Stimulated activated CD8-positive, alpha-beta memory T cell treated with anti-CD3 and anti-CD28 coated beads, Interleukin-2, amount 100 ng/mL, for 48 hours (primary cell): ENCODE measurements at places on chromosomes 7 and 10.

DNA sequence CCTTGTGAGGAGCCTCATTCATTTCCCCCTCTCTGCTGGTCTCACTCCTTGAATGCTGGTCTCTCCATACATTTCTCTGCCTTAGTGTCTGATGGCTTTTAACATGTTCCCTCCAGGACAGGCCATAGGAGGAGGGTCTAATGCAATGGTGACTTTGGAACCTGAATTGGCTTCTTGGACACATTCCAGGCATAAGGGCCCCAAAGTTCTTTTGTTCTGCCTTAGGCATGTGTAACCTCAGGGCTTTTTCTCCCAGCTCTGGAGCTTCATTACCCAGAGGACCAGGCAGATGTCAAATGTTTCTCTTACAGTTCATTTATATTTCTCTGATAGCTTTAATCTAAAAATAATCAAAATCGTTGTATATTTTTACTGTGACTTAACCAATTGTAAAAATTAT, 162.6 kb downstream of the SDK1 start:
- DNase-seq = no peak

DNA sequence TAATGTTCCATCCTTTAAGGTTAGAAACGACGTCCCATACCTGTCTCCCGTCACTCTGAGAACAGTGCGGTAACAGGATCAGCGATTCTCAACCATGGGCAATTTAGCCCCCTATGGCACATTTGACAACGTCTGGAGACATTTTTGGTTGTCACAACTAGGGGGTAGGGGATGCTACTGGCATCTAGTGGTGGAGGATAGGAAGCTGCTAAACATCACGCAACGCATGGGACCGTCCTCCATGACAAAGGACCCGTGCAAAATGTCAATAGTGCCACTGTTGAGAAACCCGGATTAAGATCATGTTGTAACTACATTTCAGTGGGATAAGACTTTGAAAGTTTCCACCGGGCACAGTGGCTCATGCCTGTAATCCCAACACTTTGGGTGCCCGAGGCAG, 5.0 kb upstream of the PAXIP1 start:
- DNase-seq = no peak

- no peak for DNase-seq
These were observed 127.8 kb downstream of the EMX2 start for GRCh38 chr10:117670116-117670904.

DNA sequence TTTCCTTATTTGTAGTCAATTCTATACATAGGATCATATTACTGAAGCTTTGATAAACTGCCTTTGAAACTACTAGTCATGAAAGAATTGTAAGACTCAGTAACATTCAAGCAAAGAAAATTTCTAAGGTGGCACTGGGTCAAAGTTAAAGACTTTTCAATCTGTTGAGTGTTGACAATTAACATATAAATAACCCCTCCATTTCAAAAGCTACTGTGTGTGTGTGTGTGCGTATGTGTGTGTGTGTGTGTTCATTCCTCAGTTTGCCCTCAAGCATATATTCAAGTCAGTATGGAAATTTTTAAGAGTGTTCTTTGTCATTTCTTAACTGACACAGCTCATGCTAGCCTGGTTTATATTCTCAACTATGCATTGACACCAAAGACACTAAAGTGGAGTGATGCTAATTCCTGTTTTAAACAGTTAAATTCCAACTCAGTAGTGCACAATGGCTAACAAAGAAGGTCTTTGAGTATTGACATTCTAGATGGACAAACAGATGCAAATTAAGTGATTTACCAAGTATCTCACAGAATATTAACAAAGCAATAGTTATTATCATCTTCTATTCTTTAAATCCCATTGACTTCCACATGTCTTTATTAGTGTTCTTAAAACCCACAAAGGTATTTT, 314.8 kb upstream of the GRM3 start:
- no peak for DNase-seq

DNA sequence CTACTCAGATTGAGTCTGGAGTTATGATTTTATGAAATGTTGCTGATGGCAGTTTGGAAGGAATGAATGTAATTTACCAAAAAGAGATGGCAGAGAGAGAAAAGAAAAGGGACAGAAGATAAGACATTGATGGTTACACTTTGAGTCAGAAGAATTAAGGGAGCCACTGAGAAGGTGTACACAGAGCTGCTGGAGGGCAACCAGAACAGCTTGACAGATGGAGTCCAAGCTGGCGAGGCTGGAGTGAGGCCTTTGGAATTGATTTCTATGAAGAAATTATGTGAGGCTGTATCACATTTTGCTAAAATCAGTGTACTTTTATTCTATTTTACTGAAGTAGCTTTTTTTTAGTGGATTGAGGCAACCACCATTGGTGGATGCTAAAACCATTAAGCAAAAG, 740.5 kb downstream of the REEP3 start:
- DNase-seq = no peak

DNA sequence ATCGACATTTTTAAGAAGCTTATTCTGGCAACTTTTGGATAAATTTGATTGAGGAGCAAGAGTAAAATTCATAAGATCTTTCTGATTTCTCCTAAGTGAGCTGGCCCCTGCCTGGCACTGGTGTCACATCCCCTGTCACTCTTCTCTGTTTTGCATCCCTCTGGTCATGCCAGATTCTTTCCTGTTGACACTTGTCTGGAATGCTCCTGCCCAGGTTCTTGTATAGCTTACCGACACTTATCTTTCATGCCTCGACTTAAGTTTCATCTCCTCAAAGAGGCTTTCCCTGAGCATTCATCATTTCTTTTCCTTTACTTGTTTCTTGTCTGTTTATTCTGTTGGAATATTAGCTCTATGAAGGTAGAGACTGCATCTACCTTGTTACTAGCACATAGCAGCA, 22.2 kb upstream of the AASS start:
- no peak for DNase-seq

DNA sequence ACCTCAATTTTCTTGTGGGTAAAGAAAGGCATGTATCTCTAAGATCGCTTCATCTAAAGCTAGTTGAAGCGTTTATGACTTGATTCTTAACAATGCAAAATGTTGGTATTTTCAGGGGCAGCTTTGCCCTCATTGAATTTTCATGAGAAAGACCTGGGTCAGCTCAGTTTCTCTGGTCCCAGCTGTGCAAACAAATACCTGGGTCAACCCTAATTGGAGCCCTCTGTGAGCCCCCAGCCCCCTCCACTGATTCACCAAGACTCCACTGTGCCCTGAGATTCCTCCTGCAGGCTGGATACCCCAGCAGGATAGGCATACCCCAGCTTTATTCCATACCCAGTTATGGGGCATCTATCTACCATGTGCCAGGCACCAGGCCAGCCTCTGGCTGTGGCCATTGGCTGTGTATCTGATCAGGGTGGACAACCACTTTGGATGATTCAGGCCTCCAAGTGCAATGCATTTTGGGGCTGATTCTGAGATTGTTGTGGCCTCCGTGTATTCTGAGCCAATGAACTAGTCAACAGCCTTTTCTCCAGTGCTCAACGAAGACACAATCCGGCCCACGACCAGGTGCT, 201.9 kb downstream of the MYOF start:
- DNase-seq = no peak

GRCh38 chr10:101063548-101064414, 2.0 kb downstream of the KAZALD1 start:
- DNase-seq = no peak

DNA sequence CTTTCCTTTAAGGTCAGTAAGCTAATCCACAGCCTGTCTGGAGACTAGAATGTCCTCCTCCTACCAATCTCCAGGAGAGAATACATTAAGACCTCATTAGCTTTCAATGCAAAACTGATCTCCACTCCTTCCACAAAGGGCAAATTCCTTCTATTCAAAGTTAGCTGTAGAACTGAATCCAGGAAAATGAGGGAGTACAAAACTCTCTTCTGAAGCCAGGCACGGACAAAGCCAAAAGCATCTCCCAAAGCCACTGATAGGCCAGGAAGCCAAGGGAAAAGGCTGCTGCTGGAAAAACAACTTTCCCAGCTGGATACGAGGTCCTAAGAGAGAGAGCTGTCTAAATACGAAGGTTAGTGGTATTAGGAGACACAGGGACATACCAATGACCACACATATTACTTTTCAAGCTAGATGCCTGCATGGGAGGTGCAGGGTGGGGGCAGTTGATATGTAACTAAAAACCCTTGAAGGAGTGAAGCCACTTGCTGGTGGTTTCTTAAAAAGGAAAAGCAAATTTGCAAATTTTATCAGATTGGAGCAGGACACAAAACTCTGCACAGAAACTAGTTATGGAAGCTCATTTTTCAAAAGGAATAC, 43.6 kb downstream of the MKX start:
- no peak for DNase-seq

- DNase-seq = no peak
These were observed 72.9 kb upstream of the CDK1 start for GRCh38 chr10:60705376-60705775.

- DNase-seq = no peak
These were observed 18.2 kb downstream of the PRF1 start for GRCh38 chr10:70584366-70584765.

DNA sequence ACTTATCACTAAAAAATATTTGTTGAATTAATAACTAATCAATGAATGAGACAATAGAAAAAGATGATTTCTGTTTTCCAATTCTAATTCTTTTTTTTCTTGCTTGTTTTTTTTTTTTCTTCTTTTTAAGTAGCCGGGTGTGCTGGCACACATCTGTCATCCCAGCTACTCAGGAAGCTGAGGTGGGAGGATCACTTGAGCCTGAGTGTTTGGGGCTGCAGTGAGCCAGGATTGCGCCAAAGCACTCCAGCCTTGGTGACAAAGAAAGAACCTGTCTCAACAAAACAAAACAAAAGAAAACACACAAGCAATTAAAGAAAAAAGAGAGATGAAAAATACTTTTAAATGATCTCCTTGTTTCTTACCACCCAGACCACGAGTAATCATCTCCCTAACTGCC, 1109.3 kb downstream of the REEP3 start:
- no peak for DNase-seq

DNA sequence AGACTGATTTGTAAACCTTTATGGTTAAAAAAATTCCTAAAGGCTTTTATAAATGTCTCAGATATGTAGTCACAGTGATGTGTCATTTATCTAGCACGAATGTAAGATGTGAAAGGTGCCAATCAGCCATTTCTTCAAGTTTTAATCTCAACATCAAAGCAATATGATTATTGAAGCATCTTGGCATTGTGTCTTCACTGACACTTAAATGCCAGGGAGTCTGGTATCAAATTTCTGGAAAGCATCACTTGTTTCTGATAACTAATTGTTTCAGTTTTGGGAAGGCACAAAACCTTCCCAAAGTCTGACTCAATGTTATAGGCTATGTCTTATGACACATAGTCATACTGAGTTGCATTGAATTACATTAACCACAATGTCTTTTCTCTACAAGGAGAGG, 492.0 kb upstream of the CNTNAP2 start:
- no peak for DNase-seq

GRCh38 chr7:159000859-159001435, 143.7 kb downstream of the VIPR2 start:
- no peak for DNase-seq

GRCh38 chr7:88867158-88867557, 71.6 kb upstream of the TEX47 start:
- DNase-seq = no peak

GRCh38 chr10:26225322-26225721, 8.7 kb downstream of the GAD2 start:
- DNase-seq = no peak

GRCh38 chr10:46247808-46248569, 38.8 kb upstream of the ANTXRL start:
- no peak for DNase-seq

GRCh38 chr7:47080816-47081215, 501.1 kb downstream of the TNS3 start:
- DNase-seq = no peak

- peak; percentile 19 for DNase-seq
These were observed 120.6 kb downstream of the LYZL1 start for GRCh38 chr10:29409241-29410054.

DNA sequence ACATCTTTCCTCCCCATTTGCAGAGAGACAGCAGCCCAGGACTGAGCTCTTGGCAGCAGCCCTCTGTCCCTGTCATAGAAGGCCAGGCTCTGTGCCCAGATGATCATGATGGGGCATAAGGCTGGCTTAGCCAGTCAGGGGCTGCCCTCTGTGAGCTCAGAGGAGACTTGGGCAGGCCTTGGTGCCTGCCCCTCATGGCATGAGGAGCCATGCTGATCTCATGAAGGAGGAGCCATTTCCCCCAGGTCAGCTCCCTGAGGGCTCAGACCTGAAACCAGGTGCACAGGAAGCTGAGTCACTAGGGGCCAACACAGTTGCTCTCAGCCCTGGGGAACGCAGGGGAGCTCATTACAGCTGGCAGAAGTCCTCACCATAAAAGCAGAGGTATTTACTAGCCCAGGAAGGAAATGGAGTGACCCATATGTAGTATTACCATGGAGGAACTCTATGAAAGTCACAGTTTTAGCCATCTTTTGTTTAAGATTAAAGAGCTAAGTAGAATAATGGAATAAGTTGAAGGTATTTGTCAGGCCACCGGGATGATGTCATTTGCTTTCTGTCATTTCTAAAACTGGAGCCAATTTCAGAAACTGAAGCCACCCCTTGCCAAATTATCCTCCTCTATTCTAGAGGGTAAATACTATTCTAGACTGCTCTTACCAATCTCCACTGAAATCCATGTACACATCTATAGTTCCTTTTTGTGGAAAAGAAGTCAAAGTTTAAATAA, 362.4 kb upstream of the ZNF32 start:
- no peak for DNase-seq

- no peak for DNase-seq
These were observed 961 bp downstream of the SCRN1 start for GRCh38 chr7:29988424-29989256.

GRCh38 chr7:30923009-30923773, 11.5 kb downstream of the AQP1 start:
- DNase-seq = no peak

DNA sequence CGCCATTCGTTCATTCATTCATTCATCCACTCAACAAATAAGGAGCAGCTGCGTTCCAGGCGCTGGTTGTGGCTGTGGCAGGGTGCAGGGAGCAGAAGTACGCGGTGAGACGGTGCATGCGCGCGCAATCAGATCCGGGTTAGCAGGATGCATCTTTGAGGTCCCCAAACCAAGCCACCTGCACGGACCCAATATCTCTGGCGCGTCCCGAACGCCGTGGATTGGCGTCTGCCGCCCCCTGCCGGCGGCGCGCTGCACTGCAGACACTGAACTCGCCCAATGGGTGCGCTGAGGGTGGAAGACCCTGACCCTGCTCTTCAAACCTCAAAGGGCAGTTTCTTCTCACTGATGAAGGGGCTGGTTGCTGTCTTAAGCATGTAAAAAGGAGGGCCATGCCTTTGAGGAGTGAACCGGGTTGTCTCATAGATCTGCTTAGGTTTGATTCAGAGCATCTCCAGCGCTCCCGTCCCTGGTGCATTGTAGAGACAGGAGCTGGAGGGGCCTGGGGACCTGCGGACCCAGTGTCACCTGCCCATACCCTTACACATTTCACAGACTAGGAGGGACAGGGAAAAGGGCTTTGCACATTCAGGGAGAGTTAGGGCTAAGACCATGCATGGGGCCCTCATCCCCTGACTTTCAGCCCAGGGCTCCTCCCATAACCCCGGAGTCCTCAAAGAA, 102.5 kb downstream of the RAMP3 start:
- DNase-seq = peak; percentile 68

- DNase-seq = no peak
These were observed 150.0 kb downstream of the DNAJB9 start for GRCh38 chr7:108719631-108720030.

GRCh38 chr7:17772581-17773288, 167.6 kb downstream of the SNX13 start:
- DNase-seq = no peak
